ENCODE measurements at places on chromosomes 5 and 9. TPM values are rescaled to one million over a fixed set of nuclear protein-coding genes. Genes with fewer than 3 reads are reported as not detected.

- no peak for DNase-seq
These were observed 156.2 kb upstream of the CCDC152 start for GRCh38 chr5:42600441-42600840.

CDO1 gene
- 8.6 TPM for total RNA-seq

DNA sequence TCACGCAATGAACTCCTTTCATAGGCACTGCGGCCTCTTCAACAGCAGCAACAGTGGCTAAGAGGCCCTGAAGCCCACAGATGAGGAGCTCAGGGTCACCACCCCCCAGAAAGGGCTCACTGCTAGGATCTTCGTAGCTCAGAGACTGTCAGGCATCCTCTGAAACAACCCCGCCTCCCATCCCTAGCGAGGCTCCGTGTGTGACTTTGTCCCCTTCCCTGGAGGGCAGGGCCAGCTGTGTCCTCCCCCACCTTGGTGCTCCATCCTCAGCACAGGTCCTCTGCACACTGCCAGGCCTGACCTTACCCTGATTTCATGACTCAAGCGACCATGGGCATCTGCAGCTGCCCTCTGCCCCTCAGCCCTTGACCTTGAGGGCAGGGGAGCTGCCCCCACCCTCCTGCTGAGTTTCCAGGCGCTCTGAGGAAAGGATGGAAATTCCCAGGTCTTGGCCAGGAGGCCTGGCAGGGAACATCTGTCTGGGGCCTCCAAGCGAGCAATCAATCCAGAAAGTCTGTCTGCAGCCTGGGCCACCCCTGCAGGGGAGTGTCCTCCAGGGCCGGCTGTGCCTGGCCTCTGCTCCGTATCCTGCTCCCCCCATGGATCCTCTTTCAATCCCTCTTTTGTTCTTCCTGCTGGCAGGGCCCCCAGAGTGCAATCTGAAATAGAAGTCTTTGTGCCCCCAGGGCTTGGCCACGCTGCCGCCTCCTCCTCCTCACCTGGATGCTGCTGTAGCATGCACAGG, 6.8 kb upstream of the IRX4 start:
- DNase-seq = no peak

- no peak for DNase-seq
These were observed at the start of gene BRINP1 for GRCh38 chr9:119368681-119369581. TSS of gene BRINP1 (minus strand) at chr9:119369435. CDS start at chr9:119313355, 56,080 bp downstream.

DNA sequence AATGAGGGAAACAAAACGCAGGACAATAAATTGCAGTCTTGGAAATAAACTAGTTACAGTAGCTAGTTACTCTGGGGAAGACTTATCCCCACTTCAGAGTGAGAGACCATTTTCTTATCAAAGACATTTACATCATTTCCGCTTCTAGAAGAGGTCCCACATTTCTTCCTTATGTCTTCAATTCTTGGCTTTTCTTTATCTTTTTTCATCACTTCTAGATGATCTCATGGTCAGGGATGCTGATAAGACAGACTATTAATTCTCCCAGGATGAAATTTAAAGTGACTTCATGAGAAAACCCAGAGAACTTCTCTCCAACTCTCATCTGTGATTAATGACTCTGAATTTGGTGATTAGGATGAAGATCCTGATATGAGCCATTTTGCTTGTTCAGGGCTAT, 229.1 kb downstream of the MTRR start:
- no peak for DNase-seq

FAM78A gene
- total RNA-seq = under 0.01 TPM

F2RL1 gene
- 9.4 TPM for total RNA-seq

- no peak for DNase-seq
These were observed 100.3 kb downstream of the NSG2 start for GRCh38 chr5:174145821-174146220.

UBAP2 gene
- 12.5 TPM for total RNA-seq

RAPGEF1 gene
- total RNA-seq = 13.1 TPM

DNA sequence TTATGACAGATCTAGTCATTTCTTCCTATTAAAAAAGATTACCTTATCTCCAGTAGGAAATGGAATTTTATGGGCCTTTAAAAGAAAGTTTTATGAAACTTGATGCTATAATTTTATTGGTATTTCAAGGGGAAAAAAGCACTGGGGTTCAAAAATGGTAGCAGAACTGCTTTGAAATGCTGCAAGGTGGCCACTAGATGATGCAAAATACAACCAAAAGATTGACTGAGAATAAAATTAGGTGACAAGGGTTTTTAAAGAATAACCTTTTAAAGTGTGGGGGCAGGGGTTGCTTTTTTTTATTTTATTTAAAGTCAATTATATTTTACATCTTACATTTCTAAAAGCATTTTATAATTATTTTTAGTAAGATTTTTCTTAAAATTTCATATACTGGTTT, 61.7 kb downstream of the KLF9 start:
- DNase-seq = no peak

TIGD6 gene
- total RNA-seq = 6.1 TPM

- peak; percentile 95 for DNase-seq
These were observed 31.2 kb upstream of the RAD23B start for GRCh38 chr9:107251756-107252322.

DNA sequence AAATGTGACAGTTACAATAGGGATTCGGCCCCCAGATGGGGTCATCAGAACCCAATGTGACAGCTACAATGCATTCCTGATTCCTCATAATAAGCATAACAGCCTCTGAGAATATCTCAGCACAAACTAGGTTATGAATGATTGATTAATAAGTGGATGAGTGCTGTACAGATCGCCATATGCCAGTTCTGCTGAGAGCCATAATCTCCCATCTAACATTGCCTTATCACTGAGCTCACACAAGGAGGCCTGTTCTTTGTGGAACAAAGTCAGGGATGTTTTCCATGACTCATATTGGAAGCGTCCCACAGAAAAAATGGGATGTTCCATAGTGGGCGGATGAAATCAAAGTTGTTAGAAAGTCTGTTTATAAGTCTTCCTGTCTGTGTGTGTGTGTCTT, 89.6 kb downstream of the KIF4B start:
- DNase-seq = peak; percentile 48

DNA sequence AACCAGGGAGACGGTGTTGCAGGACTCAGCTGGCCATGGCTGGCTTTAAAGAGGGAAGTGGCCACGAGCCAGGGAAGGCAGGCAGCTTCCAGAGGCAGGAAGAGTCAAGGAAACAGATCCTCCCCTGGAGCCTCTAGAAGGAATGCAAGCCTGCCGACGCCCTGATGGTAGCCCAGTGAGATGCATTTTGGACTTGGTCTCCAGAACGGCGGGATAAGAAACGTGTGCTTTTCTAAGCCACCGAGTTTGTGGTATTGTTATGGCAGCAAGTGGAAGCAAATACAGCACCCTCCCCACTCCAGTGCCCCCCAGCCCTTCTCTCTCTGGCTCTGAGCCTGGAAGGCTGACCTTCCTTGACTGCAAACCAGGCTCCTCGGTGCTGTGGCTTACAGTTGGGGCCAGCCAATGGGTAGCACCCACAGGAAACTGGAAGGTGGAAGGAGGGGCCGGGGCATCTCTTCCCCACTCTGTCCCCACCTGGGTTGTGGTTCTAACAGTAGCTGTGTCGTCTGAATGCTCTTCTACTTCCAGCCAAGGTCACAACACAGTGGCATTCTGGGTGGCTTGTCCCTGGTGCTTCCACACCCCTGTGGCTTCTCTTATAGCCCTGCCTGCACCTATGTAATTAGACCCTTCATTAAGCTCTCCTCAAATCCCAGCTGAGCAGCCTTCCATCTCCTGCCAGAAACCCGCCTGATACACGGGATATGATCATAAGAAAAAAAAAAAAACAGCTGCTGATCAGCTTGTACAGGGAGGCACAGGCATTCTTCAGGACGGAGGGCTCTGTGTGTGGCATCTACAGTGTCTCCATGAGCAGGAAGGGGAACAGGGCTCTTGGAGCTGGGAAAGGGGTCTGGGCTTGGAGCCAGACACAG, 29.9 kb upstream of the UNC5A start:
- no peak for DNase-seq

- no peak for DNase-seq
These were observed 14.1 kb upstream of the SPDL1 start for GRCh38 chr5:169569513-169569912.

GRCh38 chr5:148372166-148372725, 11.5 kb upstream of the FBXO38 start:
- DNase-seq = no peak

HCN1 gene
- total RNA-seq = not detected

NINJ1 gene
- 24.7 TPM for total RNA-seq

- no peak for DNase-seq
These were observed 49.7 kb upstream of the NCS1 start for GRCh38 chr9:130122456-130122855.

GRCh38 chr5:58231041-58231440, 228.8 kb downstream of the PLK2 start:
- peak; percentile 8 for DNase-seq

CWC27 gene
- 34.4 TPM for total RNA-seq

SPAG8 gene
- 0.72 TPM for total RNA-seq

DNA sequence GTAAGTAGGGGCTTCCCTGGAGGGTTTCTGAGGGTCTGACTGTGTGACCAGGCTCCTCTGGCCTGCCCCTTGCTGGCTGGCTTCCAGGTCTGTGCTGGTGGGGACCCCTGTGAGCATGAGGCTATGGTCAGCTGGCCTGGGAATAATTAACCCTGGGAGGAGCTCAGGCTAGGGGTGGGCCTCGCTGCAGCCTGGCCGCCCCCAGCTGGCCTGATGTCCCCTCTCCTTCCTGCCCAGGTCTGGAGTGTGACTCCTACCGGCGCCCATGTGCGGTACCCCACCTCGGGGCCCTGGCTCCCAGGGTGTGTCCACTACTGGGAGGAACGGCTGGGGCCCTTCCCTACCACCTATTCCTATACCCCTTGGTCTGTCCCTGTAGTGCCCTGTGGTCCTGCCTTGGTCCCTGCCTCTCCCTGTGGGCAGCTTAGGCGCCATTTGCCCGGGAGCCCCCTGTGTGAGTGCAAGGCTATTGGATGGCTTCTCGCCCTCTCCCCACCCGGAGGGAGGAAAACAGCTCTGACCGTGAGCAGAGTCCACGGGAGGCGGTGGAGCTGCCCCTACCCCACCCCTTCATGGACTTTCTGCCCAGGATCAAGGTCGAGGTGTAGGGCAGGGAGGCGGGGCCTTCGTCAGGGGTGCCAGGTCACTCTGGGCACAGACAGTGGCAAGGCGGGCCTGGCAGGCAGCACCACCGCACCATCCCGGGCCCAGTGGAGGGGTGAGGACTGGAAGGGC, 9.4 kb downstream of the RXRA start:
- no peak for DNase-seq

Measured in IMR-90 (cell line).